ENCODE measurements at places on chromosomes 13 and 19.

DNA sequence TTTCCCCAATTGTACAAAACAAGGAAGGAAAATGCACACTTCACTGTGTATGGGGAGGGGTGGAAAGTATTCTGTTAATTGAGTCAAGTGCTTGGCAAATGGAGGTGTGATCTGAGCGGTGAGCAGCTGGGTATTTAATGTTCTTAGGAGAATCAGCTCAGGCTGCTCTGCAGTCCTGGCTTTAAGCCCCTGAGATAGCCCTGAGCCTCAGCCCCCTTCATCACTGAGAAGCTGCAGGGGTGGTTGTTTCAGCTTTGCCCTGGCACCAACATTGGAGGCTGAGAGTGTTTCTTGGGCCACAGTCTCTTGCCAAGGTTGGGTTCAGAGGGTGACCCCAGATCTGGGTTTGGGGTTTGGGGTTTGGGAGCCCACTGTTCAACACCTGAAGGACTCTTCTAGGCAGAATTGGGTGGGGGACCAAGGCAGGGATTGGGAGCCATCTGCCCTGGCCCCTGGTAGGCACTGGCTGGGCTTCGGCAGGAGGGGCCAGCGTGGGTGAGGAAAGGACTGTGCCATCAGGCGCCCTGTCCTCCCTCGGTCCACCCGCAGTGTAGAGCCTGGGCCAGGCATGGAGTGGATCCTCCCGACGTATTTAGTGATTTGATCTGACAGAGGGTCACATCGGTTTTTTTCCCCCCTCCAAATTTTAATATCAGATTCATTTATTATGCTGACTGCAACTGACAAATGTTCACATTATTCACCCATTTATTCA, 66.7 kb upstream of the ZNF536 start:
- no peak for DNase-seq

DNA sequence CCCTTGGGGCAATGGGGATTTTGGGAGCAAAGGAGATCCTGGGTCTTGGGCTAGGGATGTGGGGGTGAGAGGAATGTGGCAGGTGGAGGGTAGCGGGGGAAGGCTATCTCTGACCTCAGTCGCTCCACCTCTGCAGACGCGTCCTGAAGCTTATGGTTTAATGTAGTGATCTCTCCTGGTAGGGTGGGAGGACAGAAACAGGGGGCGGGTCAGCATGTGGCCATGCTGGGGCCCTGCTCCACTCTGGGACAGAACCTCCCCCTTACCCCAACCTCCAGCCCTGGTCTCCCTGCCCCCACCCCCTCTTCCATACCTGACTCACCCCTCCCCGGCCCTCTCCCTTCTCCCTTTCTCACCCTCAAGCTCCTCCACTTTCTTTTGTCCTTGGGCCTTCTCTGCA, 1.4 kb downstream of the BST2 start:
- DNase-seq = no peak

DNA sequence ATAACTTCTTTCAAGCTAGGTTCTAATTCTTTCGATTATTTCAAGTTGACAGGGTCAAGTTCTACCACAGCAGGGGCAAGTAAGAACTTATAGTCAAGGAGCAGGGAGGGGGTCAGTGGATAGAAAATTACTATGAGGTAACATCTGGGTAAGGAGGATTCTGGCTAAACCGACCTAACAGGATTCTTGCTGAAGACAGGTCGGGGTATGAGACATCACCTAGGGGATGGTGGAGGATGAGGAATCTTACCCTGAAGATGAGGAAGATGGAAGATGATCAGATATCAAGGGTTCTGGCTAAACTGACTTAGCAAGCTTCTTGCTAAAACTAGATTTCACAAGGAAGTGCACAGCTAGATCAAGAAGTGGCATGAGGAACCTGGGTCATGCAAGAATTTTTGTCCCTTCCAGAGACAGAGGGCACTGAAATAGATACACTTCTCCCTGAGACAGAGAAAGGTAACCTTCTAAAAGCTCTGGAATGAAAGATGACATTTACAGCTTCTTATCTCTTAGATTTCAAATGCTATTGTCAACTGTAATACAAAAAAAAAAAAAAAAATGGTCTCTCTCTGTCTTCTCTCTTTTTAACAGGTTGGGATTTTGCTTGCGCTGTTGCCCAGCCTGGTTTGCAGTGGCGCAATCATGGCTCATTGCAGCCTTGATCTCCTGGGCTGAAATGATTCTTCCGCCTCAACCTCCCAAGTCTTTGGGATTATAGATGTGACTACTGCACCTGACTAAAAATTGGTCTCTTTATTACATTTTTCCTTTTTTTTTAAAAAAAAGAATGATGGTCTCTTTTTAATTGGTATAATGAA, 9.6 kb upstream of the METTL21C start:
- DNase-seq = no peak

GRCh38 chr13:39130301-39130700, 92.0 kb downstream of the NHLRC3 start:
- DNase-seq = no peak

DNA sequence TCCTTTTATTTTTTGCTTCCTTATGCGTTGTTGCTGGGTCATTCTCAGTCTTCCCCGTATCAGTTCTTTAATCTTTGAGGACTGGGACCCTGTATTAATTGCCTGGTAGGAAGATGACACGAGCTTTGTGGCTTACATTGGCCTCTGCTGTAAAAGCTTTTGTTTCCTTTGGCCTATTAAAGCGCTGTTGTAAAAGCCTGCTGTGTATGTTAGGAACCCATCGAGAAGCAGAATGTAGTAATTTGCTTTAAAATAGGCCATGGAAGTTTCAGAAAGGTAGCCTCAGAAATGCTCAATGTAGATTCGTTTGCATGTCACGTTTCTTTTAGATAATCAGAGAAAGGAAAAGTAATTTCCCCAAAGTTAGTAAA, 257.5 kb upstream of the STARD13 start:
- DNase-seq = no peak

DNA sequence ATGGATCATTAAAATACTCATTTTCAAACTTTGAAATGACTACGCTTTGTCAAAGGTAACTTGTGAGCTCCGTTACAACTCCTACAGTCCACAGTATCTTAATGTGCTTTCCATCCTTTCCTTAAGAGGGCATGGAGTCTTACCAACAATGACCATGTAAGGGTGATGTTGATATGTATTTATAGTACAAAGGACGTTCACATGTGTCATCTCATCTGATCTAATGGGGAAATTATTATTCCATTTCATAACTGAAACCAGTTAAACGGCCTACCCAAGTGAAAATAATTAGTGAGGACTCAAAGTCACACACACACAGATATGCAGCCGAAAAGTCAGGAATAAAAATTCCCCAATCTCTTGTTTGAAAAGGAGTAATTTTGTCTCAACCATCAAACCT, 9.6 kb downstream of the USP12 start:
- DNase-seq = no peak

DNA sequence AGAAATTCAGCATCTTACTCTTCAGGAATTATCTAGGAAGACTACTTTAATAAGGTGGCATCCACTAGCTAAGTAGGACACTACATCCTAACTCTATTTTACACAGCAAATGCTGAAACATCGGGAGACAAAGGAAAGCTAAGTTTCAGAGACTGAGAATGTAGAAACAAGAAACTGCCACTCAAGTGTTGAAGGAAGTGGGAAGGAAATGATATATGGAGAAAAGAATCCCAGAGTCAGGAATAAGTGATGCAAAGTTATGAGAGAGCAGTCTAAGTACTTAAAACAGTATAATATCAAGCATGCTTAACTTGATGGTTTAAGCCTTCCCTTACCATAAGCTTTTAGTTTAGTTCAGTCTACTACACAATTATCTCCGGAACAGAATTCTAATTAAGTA, 52.4 kb downstream of the RBM26 start:
- DNase-seq = no peak

DNA sequence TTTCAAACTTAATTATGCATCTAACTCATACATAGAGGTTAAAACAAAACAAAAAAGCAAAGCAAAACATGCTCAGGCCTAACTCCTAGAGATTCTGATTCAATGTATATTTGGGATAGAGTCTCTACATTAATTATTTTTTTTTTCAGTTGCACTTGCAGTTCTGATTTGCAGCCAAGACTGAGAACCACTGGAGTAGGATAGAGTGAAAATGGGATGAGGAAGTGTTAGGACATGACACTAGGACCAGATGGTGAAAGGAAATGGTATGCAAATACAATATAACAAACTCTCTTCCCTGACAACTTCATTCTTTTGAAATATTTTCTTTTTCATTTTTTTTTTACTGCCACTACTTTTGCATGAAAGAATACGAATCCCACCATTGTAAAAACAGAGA, 1.8 kb downstream of the CCDC122 start:
- no peak for DNase-seq

- DNase-seq = no peak
These were observed 535 bp downstream of the CDKN2D start for GRCh38 chr19:10568062-10568825.

DNA sequence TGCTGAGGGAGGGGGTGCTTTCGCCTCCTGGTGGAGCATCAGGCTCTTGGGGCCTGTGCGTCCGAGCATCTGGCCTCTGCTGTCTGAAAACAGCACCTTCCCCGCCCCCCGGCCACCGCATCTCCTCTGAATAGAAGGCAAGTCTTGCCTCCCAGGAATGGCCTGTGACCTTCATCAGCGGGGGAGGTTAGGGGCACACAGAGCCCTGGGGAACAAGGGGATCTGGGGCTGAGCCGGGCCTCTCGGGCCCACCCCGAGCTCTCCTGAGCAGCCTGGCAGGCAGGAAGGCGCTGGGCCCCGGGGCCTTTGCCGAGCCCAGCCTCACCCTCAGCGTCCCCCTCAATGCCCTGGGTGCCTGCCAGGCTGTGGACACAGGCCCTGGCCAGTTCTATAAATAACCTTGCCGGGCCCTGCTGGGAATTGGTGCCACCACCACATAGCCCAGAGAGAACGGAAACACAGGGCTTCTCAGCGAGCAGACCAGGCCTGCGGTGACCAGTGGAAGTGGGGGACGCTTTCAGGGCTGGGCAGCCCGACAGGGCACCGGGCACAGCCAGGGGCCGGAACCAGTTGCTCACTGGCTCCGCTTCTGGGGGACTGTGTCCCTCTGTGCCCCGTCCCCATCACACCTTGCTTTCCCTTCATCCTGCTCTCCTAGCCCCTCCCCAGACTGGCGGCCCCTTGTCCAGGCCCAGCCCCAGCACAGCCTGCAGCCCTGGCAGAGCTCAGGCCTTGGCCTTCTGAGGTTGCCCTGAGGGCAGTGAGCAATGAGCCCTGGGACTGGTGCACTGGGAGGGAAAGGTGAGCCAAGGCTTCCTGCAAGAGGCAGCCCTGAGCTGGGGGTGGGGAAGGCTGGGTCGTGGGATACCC, 9.5 kb downstream of the STK11 start:
- no peak for DNase-seq

- DNase-seq = peak; percentile 82
These were observed 17.1 kb upstream of the WASF3 start for GRCh38 chr13:26540334-26540733.

GRCh38 chr19:51097166-51097738, 11.0 kb downstream of the CTU1 start:
- no peak for DNase-seq

- no peak for DNase-seq
These were observed 30.1 kb downstream of the OPA3 start for GRCh38 chr19:45554481-45554880.

DNA sequence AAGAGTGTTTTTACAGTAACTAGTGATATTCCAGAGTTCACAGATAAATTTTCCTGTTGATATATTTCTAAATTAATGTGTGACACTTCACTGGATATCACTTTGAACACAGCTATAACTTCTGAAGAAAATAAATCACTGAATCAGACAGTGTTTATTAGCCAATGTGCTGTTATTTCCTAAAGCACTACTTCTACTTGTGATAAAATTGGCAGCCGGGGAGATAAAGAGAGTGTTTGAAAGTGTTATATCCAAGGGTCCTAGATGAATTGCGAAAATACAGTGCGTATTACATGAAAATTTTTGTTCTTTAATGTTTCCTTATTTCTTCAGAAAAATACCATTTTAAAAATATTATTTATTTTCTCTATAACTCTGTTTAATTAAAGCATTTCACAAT, 417.5 kb upstream of the ARGLU1 start:
- DNase-seq = no peak

DNA sequence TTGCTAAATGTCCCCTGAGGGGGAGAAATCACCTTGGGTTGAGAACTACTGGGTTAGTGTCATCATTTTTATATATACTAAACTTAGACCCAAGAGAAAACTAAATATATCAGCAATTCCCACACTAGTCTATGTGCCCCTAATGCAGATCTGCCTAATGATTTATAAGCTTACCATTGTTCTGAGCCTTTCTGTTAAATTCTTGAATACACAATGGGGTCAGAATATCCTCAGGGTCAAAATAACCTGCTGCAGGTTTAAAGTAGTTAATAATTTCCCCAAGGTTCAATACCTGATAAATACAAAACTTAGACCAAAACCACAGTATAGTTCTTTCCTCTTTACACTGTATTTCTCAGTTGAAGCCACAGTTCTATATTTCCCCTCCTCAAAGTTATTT, 4.6 kb downstream of the VWA8 start:
- no peak for DNase-seq

- DNase-seq = no peak
These were observed 1.3 kb upstream of the CALM3 start for GRCh38 chr19:46599716-46600373.

- no peak for DNase-seq
These were observed 46.3 kb downstream of the IRS2 start for GRCh38 chr13:109740121-109740520.

DNA sequence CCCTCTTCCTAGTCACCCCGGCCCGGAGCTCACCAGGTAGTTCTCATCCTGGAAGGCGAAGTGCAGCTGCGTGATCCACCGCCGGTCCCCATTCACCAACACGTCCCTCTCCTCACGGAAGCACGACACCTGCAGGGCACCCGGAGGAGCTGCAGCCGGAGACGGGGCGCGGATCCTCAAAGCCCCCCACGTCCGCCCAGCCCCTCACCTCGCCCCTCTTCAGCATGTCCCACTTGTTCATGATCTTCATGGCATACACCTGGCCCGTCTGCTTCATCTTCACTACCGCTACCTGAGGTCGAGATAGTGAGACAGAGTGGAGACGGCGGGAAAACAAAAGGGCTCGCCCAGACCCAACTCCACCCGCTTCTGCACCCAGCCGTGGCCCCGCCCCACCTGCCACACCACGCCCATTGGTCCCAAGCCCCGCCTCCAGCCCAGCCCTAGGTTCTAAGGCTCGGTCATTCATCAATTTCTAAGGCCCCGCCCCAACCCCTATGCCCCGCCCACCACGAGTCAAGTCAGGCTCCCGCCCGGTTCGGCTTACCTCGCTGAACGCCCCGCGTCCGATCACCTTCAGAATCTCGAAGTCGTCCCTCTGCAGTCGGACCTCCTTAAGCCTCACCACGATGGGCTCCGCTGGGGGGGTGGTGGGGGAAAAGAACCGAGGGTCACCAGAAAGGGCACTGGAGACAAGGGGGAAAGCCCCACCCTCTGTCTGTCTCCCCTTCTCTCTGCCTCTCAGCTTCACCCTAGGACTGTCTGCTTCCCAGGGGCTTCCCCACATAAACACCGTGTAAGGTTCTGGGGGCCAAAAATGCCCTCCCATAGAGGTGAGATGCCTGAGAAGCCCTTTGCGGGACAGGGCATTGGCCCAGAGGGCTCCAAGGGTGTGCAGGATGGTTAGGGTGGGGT, 2.8 kb downstream of the DMPK start:
- DNase-seq = no peak

- DNase-seq = no peak
These were observed 77.4 kb downstream of the SLC15A1 start for GRCh38 chr13:98675066-98675465.

GRCh38 chr13:99688776-99689175, 187.5 kb downstream of the TM9SF2 start:
- DNase-seq = no peak
